ENCODE measurements at places on chromosomes 1 and 21.
A peak's percentile ranks its signal among the peaks of the same experiment; 100 is the strongest.

- DNase-seq: no peak
Measured at GRCh38 chr1:56719171-56719570, 74.1 kb downstream of the PRKAA2 start.

DNA sequence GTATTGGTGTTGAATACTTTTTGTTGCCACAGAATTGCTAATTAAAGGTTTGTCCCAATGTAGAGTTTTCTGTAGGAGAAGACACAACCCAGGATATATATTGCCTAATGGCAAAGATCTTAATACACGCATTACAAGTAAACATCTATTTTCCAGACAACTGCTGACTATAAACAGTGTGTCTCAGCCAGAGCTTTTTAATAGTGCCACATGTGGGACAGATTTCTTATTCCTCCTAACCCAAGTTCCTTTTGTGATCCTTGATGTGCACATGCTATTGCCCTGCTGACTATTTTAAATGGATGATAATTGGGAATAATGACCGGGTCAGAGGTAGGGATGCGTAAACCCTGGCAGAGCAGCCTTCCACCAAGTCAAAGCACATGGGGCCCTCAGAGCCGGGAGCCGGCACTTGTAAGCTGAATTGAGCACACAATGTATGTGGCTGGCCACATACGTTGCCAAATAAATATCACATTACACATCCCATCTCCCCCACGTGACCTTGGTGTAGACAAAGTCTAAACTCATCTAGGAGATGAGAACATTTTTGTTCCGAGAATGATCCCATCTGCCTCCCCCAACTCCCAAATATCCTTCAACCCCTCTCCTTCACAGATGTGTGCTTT lies 209.8 kb upstream of the NFIA start:
- no peak for DNase-seq

- DNase-seq: no peak
Measured at GRCh38 chr1:172255223-172255560, 165.3 kb upstream of the C1orf105 start.

DNA sequence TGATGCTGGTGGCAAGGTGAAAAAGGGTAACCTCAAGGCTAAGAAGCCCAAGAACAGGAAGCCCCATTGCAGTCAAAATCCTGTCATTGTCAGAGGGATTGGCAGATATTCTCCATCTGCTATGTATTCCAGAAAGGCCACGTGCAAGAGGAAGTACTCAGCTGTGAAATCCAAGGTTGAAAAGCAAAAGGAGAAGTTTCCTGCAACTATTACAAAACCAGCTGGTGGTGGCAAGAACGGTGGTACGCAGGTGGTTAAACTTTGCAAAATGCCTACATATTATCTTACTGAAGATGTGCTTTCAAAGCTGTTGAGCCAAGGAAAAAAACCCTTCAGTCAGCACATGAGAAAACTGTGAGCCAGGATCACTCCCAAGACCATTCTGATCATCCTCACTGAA lies 13.7 kb upstream of the VPS45 start:
- no peak for DNase-seq

DNA sequence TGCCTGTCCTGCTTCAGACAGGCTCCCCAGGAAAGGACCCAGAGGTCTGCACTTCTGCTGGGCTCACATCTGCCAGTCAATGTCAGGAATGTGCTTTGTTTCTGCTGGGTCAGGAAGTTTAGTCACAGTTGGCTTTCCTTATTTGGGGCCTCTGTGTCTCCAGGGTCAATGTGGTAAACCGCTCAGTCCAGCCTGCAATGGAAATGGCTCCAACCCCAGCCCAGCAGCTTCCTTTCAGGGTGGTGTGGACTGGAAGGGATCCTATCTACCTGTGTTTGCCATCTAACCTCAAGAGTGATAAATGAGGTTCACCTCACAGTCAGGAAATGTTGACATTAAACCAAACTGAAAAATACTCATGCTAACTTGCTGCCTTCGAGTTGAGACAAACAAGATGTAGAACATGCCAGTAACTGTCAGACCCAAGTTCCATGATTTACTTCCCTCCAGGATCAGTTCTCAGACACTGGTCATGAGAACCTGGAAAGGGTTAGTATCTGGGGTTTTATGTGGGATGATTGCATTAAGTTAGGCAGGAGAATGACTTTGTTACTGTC lies 20.3 kb downstream of the ENO1 start:
- DNase-seq: no peak

GRCh38 chr1:34262023-34262853 lies 85.5 kb downstream of the C1orf94 start:
- no peak for DNase-seq

GRCh38 chr1:157870490-157870889 lies 28.9 kb upstream of the CD5L start:
- DNase-seq: no peak

- no peak for DNase-seq
Measured at GRCh38 chr1:175287377-175287776, 94.8 kb upstream of the KIAA0040 start.

DNA sequence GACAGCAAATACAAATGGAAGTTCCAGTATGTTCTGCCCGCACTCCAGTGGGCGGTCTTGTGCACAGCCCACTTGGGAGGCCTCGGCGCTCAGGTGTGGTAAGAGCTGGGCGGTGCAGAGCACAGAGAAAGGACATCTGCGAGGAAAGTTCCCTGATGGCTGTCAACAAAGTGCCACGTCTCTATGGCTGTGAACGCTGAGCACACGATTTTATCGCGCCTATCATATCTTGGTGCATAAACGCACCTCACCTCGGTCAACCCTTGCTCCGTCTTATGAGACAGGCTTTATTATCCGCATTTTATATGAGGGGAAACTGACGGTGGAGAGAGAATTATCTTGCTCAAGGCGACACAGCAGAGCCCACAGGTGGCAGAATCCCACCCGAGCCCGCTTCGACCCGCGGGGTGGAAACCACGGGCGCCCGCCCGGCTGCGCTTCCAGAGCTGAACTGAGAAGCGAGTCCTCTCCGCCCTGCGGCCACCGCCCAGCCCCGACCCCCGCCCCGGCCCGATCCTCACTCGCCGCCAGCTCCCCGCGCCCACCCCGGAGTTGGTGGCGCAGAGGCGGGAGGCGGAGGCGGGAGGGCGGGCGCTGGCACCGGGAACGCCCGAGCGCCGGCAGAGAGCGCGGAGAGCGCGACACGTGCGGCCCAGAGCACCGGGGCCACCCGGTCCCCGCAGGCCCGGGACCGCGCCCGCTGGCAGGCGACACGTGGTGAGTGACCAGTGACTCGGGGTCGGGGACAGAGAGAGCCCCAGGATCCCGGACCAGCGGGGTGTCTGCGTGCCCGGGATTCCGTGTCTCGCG lies at the start of gene IL12RB2:
Gene IL12RB2, plus strand, starts transcription at position 623 of the 810 bp plus-strand sequence. CDS start 12,496 bp downstream, outside the sequence.
- DNase-seq: peak; percentile 37

- peak; percentile 74 for DNase-seq
Measured at GRCh38 chr1:8848663-8849386, 29.7 kb downstream of the ENO1 start.

GRCh38 chr1:212827831-212828278 lies 19.6 kb downstream of the SPATA45 start:
- no peak for DNase-seq

DNA sequence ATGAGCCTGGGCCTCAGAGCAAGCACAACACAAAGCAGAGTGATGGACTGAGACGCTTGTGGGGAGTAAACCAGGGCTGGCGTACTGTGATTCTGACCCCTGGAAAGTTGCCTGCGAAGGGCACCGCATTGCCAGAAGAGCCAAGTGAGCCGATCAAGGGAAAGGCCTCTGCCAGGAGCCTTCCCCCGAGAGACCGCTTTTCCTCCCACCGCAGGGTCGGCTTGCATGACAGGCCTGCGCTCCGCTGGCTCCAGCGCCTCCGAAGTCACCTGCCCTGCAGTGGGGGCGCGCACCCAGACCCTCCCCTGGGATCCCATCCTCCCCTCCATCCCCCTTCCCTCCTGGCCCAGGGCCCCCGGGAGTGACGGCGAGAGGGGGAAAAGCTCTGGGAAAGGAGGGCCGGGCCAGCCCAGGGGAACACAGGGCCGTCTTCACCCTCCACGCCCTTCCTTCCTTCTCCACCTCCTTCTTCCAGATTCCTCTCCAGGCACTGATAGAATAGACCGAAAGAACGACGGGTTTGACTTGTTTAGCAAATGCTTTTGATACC lies 165.0 kb downstream of the TRIM33 start:
- no peak for DNase-seq

DNA sequence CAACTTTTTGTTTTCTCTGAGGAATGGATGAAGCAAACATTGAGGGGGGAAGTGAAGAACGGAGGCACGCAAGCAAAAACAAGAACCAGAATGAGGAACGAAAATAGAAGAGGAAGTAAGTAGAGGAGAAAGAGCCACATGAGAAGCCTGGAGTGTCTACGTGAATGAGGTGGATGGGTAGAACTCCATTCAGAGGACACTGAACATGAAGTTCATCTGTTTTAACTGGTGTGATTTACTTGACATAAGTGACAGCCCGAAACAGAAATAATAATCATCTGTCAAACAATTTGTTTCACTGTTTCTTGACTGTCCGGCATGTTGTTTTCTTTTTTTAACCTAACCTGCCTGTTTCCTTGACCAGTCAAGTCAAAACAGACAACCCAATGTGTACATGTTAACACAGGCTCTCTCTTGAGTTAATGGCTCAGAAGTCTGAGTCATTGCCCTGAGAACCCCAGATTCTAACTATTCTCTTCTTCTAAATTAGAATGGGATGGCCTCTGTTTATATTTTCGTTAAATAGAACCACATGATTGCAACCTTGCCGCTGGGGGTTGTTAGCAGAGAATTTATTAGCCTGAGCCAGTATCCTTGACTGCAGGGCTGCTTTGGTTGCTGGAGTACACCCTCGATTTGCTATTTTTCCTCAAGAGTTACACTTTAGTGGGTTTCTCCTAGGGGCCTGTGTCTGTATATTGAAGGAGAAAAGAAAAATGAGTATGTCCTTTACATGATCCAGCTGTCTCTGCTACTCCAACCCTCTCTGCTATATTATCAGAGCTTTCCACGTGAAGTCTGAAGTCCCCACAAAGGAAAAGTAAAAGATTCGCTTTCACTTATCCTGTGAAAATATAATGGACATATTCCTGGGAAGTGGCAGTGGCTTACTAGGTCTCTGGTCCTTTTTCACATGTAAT lies 151.7 kb downstream of the ZC3H11B start:
- DNase-seq: no peak

DNA sequence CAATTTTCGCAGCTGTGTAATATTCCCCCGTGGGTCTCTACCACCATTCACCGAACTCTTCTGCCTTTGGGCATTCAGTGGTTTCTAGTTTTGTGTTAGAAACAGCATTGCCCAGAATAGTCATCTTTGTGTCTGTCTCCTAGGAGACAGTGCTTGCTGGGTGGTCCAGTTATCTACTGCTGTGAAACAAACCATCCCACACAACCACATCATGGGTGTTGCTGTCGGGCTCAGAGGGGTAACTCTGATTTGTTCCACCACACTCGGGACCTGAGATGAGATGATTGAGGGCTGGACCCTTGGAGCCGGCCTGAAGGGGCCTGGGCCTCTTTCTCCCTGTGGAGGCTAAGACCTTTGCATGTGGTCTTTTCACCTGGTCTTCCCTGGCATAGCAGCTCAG lies 427.2 kb upstream of the VAMP3 start:
- no peak for DNase-seq

- no peak for DNase-seq
Measured at GRCh38 chr1:108590957-108591356, 31.1 kb downstream of the EEIG2 start.

DNA sequence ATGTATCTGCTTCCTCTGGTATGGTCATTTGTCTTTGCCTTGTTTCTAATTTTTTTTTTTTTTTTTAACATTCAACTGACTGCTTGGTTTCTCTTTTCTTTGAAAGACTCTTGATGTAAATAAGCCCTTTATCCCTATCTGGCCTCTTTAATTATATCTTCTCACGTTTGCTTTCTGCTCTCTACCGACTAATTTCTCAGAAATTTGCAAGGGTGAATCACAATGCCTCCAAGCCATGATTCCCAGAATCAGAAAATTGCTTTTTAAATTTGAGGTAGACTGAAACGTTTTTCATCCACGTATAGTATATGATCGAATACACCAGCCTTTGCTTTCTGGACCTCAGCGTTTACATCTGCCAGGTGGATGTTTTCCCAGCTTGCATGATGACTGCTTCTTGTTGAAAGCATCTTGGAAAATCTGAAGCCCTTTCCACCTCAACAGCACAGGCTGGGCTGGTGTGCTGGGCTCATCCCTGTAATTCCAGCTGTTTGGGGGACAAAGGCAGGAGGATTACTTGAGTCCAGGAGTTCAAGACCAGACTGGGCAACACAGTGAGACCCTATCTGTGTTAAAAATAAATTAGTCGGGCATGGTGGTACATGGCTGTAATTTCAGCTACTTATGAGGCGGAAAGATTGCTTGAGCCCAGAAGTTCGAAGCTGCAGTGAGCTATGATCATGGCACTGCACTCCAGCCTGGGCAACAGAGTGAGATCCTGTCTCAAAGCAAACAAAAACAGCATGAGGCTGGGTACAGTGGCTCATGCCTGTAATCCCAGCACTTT lies 35.0 kb upstream of the GPR137B start:
- DNase-seq: no peak

DNA sequence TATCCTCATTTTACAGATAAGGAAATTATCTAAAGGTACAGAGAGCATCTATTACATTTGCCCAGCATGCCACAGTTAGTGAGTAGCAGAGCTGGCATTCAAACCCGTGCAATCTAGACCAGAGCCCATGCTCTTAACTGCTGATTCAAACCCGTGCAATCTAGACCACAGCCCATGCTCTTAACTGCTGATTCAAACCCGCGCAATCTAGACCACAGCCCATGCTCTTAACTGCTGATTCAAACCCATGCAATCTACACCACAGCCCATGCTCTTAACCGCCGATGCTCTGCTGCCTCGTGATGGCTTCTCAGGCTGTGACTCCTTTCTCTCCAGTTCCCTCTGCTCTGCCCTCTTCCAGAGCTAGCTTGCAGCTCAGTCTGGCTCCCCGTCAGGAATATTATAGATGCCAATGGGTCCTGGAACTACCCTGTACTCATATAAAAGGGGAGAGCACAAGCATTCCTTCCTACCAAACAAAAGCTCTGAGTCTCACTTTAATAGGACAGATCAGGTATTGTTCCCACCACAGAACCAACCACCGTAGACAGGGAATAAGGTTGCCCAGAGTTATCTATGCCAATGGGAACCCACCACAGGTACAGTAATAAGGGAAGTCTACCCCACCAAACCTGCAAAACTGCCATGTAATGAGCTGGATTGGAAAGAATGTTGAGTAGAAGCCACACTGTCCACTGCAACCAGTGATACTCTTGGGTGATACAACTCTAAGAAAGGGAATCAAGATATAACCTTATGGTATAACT lies 78.4 kb downstream of the SMYD3 start:
- no peak for DNase-seq

DNA sequence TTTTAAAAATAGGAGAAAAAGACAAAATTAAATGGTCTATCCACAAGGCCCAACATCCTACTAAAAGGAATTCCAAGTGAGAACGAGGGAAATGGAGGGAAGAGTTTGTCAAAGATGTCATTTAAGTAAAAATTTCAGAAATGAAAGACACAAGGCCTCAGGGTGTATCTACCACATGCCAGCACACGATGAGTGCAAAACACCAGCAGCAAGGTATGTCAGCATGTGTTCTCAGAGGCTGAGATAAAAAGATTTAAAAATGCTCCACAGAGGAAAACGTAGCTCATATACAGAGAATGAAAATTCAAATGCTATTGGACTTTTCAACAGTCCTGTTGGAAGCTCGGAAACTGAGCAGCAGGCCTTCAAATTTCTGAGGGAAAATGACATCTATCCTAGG lies 42.0 kb downstream of the RHOU start:
- DNase-seq: no peak
